ENCODE measurements at places on chromosomes 13 and 19.
A peak's percentile ranks its signal among the peaks of the same experiment; 100 is the strongest.

DNA sequence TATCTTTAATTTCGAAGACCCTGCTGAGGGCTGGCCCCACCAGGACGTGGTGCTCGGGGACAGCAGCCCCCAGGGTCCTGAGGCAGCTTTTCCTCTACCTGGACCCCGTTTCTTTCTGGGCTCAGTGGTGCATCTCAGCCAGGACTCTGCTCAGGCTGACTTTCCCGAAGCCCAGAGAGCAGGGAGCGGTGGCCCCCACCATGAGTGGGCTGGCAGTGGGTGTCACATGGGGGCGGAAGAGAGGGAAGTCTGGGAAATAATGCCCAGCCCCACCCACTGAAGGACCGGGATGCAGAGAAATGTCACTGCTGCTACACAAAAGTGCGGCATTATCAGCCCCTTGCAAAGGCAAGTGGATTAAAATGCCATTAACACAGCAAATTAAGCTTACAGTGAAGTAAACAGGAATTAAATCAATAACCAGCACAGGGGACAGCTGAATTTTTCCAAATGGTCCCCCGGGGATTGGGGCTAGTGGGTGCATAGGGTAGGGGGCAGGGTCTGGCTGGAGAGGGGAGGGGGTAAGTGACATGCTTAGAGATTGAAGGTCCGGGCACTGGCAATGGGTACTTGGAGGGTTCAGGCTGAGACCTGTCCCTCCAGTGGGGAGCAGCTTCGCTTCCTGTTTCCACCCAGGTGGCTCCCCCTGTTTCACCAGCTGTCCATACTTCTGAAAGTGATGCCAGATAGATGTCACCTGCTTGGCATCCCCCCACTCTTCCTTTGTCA lies 177.3 kb downstream of the URI1 start:
- DNase-seq = no peak

- peak; percentile 44 for DNase-seq
These were observed 2.8 kb downstream of the NECTIN2 start for GRCh38 chr19:44848812-44849447.

GRCh38 chr19:39310558-39311311 lies 9.9 kb downstream of the LRFN1 start:
- DNase-seq = no peak

GRCh38 chr19:31271306-31271911 lies 77.8 kb downstream of the TSHZ3 start:
- DNase-seq = no peak

GRCh38 chr13:98922306-98922705 lies 55.6 kb downstream of the DOCK9 start:
- DNase-seq = no peak

DNA sequence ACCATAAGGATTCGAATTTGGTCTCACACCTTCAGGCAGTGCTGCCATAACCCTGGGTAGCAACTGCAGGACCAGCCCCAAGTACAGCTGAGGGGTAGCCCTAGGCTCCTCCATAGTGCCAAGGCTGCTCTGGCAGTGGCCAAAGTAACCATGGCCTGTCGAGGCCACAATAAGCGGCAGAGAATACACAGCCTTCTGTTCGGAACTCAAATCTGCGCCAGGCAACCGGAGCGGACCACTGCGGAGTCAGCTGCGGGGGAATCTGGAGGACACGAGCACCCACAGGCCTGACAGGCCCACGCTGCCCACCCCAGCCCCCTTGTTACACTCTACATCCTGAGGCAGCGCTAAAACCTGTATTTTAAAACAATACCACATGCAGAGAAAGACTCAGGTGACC lies 48.7 kb downstream of the CCDC70 start:
- DNase-seq = no peak

DNA sequence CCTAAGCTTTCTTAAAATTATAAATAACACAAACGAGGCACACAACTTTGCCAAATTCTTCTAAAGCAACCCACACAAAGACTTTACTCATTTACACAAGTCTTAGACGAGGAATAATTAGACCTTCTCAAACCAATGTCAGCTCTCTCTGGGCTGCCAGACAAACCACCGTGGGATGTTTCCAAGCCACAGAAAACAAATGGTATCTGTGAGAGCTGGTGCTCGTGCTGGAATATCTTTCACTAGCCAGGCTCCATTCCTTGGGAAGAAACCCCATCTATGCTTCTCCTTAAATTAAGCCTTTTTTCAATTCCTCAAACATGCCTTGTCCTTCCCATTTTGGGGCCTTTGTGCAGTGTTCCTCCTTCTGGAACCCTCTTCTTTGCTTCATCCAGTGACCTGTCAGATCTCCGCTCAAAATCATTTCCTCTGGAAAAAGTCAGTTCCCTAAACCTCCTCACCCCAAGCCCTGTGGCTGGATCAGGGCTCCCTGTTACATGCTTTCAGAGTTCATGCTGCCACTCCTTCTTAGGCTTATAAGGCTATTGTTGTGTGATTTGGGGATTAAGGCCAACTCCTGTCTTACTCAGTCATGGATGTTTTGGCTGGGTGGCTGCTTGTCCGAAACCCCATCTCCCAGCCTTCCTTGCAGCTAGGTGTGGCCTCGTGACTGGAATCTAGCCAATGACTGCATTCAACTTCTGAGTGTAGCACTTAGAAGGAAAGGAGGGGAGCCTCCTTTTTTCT lies 64.2 kb upstream of the GTF2F2 start:
- peak; percentile 67 for DNase-seq

DNA sequence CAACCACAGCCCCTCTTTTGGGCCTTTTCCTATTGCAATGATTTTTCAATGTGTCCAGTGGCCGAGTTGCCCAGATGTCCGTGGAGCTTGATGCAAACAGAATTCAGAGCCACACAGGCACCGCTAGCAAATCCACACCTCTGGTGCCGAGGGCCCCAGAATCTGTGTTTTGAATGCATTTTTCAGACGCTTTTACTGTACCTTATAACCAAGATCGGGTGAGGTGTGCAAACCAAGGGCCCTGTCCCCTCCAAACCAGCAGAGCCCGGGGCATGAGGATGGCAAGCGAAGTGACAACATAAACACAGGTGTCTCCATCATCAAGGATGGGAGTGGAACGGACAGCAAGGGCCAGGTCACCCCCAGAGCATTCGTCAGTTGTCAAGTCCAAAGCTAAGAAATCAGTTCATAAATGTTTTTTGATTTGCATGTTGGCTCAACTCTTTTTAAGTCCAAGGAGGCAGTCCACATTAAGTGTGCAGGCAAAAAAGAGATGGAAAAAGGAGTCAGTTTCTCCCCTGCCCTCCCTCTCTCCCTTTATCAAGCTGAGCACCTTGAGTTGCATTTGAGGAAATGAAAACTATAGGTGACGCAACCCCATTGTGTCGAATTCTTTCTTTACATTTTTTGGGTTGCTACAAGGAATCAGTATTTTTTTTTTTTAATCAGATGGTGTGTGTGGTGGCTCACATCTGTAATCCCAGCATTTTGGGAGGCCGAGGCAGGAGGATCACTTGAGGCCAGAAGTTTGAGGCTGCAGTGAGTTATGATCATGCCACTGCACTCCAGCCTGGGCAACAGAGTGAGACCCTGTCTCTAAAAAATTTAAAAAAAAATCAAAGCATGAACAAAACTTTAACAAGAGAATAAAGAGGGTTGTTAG lies 2.9 kb downstream of the CCDC8 start:
- DNase-seq = no peak

DNA sequence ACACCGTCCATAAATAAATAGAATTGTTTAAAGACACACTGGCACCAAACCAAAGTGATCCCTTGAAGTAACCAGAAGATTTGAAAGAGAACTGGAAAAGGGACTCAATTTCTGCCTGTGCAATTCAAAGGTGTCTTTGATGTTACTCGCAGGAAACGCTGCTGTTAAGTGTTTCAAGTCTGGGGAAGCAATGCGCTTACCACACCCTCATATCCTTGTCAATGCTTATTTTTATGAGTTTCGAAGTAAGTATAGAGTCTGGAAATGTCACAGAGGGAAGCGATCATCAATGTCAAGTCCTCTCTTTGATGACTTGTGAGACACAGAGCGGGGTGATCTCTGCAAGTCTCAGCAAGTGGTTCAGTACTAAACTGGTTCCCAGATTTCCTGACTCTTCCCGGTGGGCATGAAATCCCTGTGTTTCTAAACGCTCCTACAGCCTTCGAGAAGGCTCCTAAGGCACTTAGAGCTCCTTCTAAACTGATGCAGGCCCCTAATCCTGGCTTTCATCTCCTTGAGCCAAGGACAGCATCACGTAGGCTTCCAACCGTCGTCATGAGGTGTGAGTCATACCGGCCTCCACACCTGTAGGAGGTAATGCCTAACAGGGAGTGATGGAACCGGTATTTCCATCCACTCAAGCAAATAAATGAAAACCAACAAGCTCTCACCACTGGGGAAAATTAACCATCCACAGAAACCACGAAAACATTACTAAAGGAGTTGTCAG lies 22.8 kb downstream of the SYDE1 start:
- DNase-seq = no peak

- DNase-seq = no peak
These were observed 84.3 kb downstream of the RNASEH2B start for GRCh38 chr13:50993934-50994333.

DNA sequence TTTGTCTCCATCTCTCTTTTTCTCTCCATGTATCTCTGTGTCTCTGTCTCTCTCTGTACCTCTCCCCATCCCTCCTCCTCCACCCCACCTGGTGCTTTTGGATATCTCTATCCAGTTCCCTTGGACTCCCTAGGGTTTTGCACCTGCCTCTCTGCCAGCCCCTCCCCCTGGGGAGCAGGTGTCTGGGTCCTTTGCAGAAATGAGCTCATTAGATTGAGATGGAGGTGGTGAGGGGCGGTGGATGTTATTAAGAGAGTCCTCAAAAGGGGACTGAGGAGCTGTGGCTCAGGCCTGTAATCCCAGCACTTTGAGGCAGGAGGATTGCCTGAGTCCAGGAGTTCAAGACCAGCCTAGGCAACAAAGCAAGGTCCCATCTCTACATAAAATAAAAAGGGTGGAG lies 2.1 kb downstream of the KCNN4 start:
- no peak for DNase-seq

GRCh38 chr19:4391306-4391693 lies 9.0 kb downstream of the SH3GL1 start:
- DNase-seq = no peak

GRCh38 chr13:83819611-83820010 lies 62.7 kb downstream of the SLITRK1 start:
- no peak for DNase-seq

DNA sequence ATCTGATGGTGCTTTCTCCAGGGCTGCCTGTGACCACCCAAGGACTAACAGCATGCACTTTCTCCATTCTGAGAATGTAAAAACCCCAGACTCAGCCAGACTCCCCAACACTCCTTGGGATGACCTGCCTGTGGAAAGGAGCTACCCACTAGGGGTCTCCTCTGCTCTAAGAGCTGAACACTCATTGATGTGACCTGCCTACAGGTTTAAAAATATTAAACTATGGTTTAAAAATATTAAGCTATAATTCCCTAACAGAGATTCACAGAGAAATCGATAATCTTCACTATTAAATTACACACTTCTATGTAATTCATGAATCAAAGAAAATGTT lies 696.2 kb upstream of the SLITRK5 start:
- DNase-seq = no peak

DNA sequence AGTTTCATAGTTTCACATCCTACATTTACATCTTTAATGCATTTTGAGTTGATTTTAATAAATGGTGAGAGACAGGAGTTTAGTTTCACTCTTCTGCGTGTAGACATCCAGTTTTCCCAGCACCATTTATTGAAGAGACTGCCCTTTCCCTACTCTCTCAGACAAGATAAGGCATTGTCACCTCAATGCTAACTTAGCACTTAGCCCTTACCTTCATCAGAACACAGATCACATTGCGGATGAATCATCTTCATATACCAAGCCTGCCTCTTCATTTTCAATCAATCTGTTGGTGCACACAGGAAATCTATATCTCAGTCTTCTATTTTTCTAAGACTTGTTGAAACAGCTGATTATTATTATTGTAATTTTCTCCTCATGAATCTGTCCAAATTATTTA lies 396.6 kb upstream of the NBEA start:
- no peak for DNase-seq

- no peak for DNase-seq
These were observed 517.2 kb upstream of the SPRY2 start for GRCh38 chr13:80858131-80858530.

- peak; percentile 91 for DNase-seq
These were observed 64.4 kb upstream of the TM9SF2 start for GRCh38 chr13:99436686-99437416.

GRCh38 chr13:82147526-82147925 lies 1734.7 kb downstream of the SLITRK1 start:
- DNase-seq = no peak

DNA sequence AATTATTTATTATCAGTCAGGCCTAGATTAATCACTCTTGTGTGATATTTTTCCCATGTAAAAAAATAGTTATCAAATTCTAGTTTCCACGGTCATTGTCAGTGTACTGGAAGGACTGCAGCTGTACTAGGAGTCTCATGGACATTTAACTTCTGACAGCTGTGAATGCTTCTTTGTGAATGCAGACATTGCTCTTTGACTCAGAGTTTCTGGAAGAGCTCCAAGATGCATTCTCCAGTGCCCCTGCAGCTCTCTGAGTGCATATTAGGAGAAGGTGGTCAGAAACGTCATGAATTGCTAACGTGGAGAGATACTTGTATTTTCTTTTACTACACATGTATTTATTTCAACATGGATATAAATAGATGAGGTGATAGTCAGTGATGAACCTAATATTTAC lies 9.7 kb upstream of the SLITRK5 start:
- peak; percentile 29 for DNase-seq

- no peak for DNase-seq
These were observed 9.1 kb downstream of the CACTIN start for GRCh38 chr19:3617463-3617862.

GRCh38 chr19:29945433-29945832 lies 3.4 kb downstream of the URI1 start:
- DNase-seq = no peak

GRCh38 chr19:35060160-35060855 lies 18.8 kb downstream of the HPN start:
- no peak for DNase-seq

GRCh38 chr13:43170506-43170905 lies 147.1 kb downstream of the DNAJC15 start:
- DNase-seq = no peak

GRCh38 chr19:51887522-51888498 lies at the start of gene ZNF577:
Gene ZNF577 (minus strand): TSS chr19:51887951. CDS start chr19:51880382, 7,569 bp downstream.
- DNase-seq = peak; percentile 96

- no peak for DNase-seq
These were observed 19.8 kb downstream of the TMEM272 start for GRCh38 chr13:51825165-51825592.

DNA sequence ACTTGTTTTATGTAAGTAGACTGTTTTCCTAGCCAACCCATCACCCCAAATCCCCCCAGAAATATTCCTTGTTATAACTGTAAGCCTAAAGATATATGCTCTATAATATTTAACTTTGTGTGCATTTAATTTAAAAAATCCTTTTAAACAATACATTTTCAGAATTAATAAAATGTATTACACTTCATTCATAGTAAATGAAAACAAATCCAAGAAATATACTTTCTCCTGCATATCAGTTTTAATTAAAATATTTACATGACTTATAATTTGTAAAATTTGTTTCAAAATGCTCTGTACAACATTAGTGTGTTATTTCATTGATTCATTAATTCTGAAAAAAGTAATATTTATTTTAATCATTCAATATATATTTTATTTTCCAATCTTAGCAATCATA lies 669.1 kb upstream of the PCDH20 start:
- no peak for DNase-seq

Data from femur (tissue), 1 donor.